ENCODE measurements at places on chromosomes 16 and 17. TPM values are rescaled to one million over a fixed set of nuclear protein-coding genes. Genes with fewer than 3 reads are reported as not detected.

The PABPN1L gene
- total RNA-seq: not detected

The SLC52A1 gene
- 0.31 TPM for total RNA-seq

The NKD1 gene
- total RNA-seq: 3.3 TPM

The GRIN2C gene
- 0.03 TPM for total RNA-seq

The SLC35G6 gene
- not detected for total RNA-seq

The CD300H gene
- not detected for total RNA-seq

The FAM171A2 gene
- 18.1 TPM for total RNA-seq

GRCh38 chr16:13306161-13306995 is 405.0 kb downstream of the SHISA9 start:
- no peaks in the 10 kb centered on the region for H3K36me3 ChIP-seq
- no peaks in the 10 kb centered on the region for H3K4me1 ChIP-seq
- no peak overlapping the region for H3K4me3 ChIP-seq
- no peak overlapping the region for H3K27ac ChIP-seq

GRCh38 chr16:13743571-13743970 is 176.4 kb upstream of the ERCC4 start:
- DNase-seq: no peak
- no peaks in the 10 kb centered on the region for H3K4me1 ChIP-seq
- H3K27me3 ChIP-seq: no peaks in the 10 kb centered on the region
- H3K36me3 ChIP-seq: no peaks in the 10 kb centered on the region
- no peak overlapping the region for H3K4me3 ChIP-seq
- no peak overlapping the region for H3K27ac ChIP-seq

DNA sequence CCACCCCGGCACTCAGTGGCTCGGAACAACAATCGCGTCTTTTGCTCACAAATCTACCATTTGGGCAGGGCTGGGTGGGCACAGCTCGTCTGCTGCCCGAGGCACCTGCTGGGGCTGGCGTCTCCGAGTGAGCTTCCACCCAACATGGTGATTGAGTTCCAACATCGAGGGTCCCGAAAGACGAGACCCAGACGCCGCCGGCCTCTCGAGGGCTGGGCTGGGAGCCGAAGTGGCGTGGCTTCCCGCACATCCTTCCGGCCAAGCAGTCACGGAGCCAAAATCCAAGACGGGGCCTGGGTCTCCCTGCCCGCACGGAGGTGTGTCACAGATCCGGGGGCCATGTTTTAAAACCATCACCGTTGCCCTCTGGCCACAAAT is 7.5 kb upstream of the ZFPM1 start:
- H3K27me3 ChIP-seq: peaks cover 15% of the 10 kb centered on the region
- no peaks in the 10 kb centered on the region for H3K36me3 ChIP-seq
- DNase-seq: no peak

DNA sequence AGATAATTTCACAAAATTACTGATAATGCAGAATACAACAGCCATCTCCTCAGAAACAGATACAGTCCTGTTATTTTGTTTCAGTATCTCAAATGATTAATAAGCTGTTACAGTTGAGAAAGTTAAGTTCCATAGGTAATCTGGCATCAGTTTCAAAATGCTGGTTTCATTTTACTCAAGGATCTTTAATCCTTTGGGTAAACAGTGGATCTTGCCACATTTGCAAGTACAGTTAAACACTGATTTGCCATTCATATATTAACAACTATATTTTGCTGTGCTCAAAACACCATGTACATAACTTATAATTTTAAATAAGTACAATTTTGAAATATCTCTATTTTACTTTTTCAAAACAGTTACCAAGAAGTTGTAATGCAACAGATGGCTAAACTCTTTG is 31.2 kb downstream of the RPGRIP1L start:
- H3K27ac ChIP-seq: no peak overlapping the region
- H3K36me3 ChIP-seq: no peaks in the 10 kb centered on the region
- H3K4me1 ChIP-seq: peaks cover 6% of the 10 kb centered on the region

DNA sequence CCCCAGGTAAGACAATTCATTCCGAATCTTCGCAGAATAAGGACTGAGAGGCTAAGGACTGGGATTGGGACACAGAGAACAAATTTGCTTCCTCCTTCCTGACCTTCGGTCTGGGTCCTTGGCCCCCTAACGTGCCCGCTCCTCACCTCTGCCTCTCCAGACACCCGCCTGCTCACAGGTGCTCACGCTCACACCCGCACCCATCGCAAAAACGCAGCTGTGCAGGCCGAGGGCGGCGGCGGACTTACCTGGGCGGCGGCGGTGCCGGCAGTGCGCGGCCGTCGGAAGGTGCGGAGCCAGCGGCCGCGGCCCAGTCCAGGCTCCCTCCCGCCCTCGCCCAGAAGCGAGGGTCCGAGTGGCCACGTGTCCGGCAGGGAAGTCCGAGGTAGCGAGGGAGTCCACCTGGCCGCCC is 7.1 kb upstream of the HOXB9 start:
- no peak for DNase-seq
- H3K27ac ChIP-seq: no peak overlapping the region
- peaks cover 100% of the 10 kb centered on the region for H3K27me3 ChIP-seq
- no peaks in the 10 kb centered on the region for H3K4me1 ChIP-seq

GRCh38 chr16:60776281-60776680 is 1260.0 kb downstream of the CDH8 start:
- H3K27me3 ChIP-seq: no peaks in the 10 kb centered on the region
- DNase-seq: no peak
- no peak overlapping the region for H3K4me3 ChIP-seq
- H3K4me1 ChIP-seq: no peaks in the 10 kb centered on the region
- H3K27ac ChIP-seq: no peak overlapping the region

DNA sequence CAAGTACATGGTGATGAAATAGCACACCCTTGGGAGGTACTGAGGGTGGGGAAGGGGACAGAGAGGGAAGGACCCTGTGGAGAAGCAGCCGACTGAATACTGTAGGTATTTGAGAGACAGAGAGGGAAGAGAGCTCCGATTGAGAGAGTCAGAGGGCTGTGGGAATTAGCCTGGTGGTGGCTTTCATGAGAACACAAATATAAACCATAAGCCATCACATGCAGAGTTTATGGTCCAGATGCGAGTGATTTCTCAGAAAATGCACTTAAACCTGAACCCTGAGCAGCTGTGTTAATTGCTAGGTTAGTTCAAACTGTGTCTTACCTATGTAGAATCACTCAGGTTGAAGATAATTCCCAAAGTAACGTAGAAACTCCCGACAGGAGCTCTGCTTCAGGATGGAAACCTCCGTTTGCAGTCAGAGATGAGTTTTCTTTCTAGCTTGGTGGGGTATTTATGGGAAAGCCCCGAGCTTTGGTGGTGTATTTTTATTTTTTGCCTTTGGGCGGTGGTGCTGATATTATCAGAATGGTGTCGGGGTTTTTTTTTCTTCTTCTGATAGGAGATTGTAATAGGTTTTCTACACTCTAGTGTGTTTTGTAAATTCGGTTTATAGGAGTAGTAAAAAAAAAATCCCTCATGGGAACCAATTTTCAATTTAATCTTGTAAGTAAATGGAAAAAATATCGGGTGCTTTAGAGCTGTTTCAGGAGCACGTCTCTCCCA is 184.9 kb upstream of the CACNG5 start:
- no peaks in the 10 kb centered on the region for H3K27me3 ChIP-seq
- H3K36me3 ChIP-seq: no peaks in the 10 kb centered on the region
- no peak overlapping the region for H3K27ac ChIP-seq
- H3K4me1 ChIP-seq: no peaks in the 10 kb centered on the region
- no peak for DNase-seq

- no peak overlapping the region for H3K4me3 ChIP-seq
- no peaks in the 10 kb centered on the region for H3K27me3 ChIP-seq
- peak; percentile 81 for DNase-seq
- H3K4me1 ChIP-seq: peaks cover 47% of the 10 kb centered on the region
- no peaks in the 10 kb centered on the region for H3K36me3 ChIP-seq
Observed at GRCh38 chr17:57906910-57907309, 48.3 kb downstream of the CUEDC1 start.

GRCh38 chr17:14336418-14336817 is 35.5 kb downstream of the HS3ST3B1 start:
- no peak overlapping the region for H3K4me3 ChIP-seq
- no peak overlapping the region for H3K27ac ChIP-seq
- DNase-seq: no peak
- no peaks in the 10 kb centered on the region for H3K36me3 ChIP-seq

DNA sequence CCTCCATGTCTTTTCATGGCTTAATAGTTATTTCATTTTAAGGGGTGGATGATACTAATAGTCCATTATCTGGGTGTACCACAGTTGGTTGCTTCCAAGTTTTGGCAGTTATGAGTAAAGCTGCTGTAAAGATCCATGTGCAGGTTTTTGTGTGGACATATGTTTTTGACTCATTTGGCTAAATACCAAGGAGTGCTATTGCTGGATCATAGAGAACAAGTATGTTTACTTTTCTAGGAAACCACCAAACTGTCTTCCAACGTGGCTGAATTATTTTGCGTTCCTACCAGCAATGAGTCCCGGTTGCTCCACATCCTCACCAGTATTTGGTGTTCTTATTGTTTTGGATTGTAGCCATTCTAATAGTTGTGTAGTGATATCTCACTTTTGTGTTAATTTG is 181.9 kb downstream of the SPECC1 start:
- H3K4me1 ChIP-seq: peaks cover 24% of the 10 kb centered on the region
- H3K27ac ChIP-seq: no peak overlapping the region
- H3K4me3 ChIP-seq: no peak overlapping the region
- no peaks in the 10 kb centered on the region for H3K36me3 ChIP-seq

DNA sequence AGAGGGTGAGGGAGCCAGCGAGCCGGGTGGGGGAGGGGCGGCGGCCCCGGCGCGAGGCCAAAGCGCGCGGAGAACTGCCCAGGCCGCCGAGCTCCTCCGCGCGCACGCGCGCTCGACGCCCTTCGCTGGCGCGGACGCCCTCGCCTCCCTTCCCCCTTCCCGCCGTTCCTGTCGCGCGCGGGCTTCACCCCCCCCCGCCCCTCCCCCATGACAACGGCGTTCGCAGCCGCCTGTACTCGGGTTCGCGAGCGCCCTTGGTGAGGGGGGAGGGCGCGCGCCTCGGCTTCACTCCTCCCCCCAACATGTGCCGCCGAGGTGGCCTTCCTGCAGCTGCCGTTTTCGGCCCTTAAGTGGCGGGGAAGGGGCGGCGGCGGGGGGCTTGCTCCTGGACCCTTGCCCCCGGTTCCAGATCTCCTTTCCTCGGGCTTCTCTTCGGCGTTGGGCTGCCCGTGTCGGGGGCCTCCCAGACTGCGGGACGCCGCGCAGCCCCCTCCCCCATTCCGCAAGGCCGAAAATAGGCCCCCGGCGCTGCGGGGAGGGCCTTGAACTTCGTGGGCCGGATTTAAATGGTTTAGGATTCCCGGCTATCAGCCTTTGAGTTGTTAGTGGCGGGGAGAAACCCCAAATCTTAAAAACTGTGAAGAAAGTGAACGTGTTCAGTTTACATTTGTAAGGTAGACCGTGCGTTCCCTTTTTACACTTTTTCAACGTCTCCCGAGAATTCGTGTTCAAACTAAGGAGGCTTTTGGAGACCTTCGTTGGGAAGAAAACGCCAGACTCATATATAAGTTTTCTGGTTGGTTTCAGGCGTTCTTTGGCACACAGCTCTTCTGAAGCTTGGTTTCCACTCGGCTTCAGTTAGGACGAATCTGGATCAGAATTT is 653 bp downstream of the SRRM2 start:
- peak; percentile 95 for DNase-seq
- peaks cover 6% of the 10 kb centered on the region for H3K36me3 ChIP-seq
- peak overlapping the region; percentile 71 for H3K4me3 ChIP-seq
- no peaks in the 10 kb centered on the region for H3K27me3 ChIP-seq
- peak overlapping the region; percentile 97 for H3K27ac ChIP-seq

DNA sequence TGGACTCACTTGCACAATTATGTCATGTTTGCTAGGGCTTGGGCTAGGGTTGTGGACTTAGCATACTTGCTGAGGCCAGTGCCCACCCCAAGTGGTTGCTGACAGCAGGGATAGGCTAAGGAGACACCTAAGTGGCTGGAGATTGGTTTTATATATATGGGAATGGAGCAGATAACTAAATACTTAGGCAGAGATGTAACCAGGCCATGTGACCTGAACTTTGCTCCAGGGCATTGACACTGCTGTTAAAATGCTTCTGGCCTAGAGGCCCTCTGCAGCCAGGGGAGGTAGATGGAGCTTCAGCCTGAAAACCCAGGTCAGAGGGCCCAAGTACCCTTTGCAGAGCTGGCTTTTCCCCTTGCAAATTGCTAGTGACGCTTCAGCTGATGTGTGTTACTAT is 1.4 kb upstream of the ITGB3 start:
- H3K4me3 ChIP-seq: no peak overlapping the region
- no peaks in the 10 kb centered on the region for H3K4me1 ChIP-seq
- H3K27ac ChIP-seq: no peak overlapping the region
- H3K36me3 ChIP-seq: no peaks in the 10 kb centered on the region
- H3K27me3 ChIP-seq: peaks cover 61% of the 10 kb centered on the region

DNA sequence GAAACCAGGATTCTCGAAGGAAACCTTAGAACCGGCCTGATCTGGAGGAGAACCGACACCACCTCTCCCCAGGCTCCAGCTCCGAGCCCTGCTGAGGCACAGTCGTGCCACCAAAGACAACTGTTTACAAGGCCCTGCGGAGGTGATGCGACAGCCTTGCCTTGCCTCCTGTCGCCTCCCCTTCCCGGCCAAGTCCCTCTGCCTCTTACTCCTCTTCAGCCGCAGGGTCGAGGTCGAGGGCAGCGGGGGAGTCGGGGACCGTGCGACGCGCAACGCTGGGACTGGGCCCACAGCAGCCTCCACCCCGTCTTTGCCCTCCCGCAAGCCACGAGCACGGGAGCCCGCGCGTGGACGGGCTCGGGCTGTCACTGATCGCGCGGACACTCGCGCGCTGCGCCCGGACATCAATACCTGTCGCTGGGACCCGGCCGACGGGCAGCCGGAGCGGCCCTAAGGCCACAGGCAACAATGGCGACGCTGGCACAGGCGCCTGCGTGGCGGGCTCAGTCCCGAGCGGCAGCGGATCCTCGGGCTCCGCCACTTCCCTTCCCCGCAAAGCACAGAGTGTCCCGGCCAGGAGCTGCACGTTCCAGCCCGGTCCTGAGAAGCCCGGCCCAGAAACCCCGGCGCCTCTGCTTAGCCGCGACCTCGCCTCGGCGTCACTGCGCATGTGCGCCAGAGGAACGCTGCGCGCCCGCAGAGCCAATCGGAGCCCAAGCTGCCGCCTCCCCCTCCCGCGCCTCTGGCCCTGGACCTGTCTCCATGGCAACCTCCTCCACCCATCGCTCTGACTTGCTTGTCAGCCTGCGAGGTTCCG is at the start of gene ZNF287:
Gene ZNF287, minus strand, starts transcription at position 664 of the 817 bp plus-strand sequence. CDS start 1,473 bp downstream, outside the sequence.
- peak within 1 kb of the TSS; percentile 61 for H3K4me3 ChIP-seq
- no peaks in the 10 kb centered on the region for H3K36me3 ChIP-seq
- H3K27me3 ChIP-seq: peaks cover 42% of the 10 kb centered on the region
- peak; percentile 98 for DNase-seq
- H3K4me1 ChIP-seq: no peaks in the 10 kb centered on the region
- H3K27ac ChIP-seq: no peak within 1 kb of the TSS

- H3K27me3 ChIP-seq: no peaks in the 10 kb centered on the region
- no peaks in the 10 kb centered on the region for H3K36me3 ChIP-seq
- no peak overlapping the region for H3K4me3 ChIP-seq
- H3K27ac ChIP-seq: no peak overlapping the region
- DNase-seq: peak; percentile 64
Observed at GRCh38 chr17:12256380-12256995, 235.8 kb downstream of the MAP2K4 start.

Measured in neural progenitor cell (in vitro differentiated cells).